ENCODE measurements at places on chromosomes 7 and 10.

DNA sequence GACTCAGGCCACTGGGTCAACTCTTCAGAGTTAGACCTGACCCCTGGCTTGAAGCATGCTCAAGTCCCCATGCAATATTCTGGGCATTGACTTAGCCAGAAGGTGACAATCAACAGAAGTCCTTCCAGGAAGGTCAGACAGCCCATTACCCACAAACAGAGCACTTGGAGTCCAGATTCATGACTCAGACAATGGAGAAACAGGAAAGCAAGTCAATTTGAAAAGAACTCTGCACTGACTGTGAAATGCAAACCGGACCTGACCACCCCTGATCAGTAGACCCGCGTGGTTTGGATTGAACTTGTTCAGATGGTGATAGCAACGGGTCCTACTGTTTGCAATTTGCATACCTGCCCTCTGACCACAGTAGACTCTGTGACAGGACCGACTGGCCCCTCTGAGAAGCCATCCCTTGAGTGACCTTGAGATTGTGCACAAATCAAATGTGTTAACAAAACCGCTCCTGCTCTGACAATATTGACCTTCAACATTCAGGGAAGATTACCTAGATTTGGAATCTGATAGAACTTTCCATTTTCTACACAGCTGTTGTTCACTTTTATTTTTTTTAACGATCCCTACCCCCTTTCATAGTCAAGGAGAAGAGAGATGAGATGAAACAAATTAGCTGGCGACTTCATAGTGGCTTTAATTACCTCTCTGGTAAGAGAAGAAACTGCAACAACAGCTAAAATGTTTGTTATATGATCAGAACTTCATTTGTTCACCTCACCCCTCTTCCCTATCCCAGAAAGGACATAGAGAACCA lies 138.7 kb downstream of the NRP1 start:
- DNase-seq: no peak

- DNase-seq: no peak
Measured at GRCh38 chr7:2728316-2729030, 40.5 kb downstream of the AMZ1 start.

- no peak for DNase-seq
Measured at GRCh38 chr7:132333301-132333700, 243.0 kb downstream of the PLXNA4 start.

GRCh38 chr10:114704679-114705078 lies 46.6 kb upstream of the ABLIM1 start:
- DNase-seq: no peak

DNA sequence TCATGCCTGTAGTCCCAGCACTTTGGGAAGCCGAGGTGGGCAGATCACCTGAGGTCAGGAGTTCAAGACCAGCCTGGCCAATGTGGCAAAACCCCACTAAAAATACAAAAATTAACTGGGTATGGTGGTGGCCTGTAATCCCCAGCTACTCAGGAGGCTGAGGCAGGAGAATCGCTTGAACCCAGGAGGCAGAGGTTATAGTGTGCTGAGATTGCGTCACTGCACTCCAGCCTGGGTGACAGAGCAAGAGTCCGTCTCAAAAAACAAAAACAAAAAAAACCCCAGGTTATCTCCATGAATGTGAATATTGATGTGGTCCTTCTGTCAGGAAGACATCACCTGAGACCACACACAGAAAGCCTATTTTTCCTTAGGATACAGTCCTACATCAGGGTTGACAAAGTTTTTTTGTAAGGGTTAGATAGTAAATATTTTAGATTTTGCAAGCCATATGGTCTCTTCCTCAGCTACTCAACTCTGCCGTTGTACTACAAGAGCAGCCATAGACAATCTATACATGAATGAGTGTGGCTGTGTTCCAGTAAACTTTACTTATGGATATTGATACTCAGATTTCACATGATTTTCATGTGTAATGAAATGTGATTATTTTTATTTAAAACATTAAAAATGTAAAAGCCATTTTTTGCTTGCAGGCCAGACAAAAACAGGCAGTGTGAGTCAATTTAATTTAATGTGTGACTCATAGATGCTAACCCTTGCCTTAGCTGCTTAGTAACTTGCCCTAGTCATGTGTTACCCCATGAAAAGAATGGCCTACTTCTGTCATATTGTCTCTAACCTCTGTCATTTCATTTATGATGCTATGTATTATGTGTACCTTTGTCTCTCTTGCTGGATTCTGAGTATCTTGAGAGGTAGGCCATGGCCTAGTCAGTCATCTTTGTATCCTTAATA lies 78.1 kb downstream of the TPST1 start:
- DNase-seq: no peak

DNA sequence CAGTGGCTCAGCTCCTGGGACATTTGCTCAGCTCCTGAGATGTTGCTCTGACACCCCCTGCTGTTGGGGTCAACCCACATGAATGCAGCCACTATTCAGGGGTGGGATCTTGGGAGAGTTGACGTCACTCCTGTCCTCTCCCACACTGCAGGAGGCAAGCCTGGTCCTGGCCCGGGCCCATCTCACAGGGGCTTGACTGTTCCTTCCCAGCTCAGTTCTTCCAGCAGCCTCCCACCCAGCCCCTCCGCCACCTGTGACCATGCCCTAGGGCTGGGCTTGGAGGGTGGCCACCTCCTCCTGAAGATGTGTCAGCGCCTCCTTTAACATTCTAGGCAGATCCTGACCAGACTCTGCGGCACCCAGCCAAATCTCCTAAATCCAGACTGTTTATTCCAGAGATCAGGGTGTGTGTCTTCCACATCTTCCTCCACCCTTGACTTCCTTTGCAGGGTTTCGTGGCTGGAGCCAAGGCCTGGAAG lies 19.1 kb upstream of the OPALIN start:
- DNase-seq: no peak

- DNase-seq: no peak
Measured at GRCh38 chr7:7956531-7957128, 12.0 kb upstream of the GLCCI1 start.

DNA sequence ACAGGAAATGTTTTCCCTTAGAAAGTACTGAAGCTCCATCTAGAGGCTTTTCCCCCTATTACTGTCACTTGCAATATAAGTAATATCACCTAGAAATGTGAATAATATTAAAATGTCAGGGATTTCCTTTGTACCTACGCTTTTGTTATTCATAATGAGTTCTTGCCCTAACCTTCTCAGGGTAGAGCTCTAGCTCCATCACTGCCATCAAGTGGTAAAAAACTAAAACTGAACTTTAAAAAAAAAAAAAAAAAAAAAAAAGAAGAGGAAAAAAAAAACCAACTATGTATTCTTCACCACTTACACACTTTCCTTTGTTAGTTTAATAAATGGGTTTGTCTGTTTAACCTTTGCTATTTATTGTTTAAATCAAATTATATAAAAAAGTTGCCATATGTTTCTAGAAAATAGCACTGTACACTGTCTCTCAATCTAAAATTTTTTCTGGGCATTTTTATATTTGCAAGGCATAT lies 49.9 kb downstream of the DNAJC1 start:
- DNase-seq: no peak

DNA sequence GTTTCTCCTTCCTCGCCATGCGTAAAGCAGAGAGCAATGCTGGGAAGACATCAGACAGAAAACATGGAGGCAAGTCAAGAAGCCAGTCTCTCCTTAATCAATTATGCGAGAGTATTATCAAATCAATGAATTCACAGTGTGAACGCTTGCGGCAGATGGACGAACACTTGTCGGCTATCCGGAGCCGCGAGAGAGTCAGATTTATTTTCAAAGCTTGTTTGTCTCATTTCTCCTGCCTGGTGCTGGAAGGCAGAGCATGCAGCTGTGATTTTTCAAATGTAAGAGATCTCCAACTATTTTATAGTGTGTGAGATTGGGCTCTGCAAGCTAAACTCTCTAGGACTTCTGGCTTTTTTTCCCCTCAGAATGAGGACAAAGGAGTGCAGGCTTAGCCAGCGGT lies 252.3 kb downstream of the SNX10 start:
- DNase-seq: no peak

DNA sequence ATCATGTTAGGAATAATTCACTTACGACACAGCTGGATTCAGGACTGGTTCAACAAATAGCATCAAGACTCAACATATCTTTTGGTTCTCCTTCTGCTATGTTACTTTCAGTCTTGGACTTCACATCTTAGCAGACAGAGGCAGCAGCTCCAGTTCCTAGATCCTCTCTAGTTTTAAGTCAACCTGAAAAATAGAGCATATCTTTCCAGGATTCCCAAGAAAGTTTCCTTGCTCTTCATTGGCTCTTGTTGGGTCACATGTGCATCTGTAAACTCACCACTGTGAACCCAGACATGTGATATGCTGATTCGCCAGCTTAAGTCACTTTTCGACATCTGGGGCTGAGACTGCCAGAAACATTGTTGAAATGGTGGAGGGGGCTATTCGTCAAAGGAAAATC lies 210.1 kb upstream of the KMT2E start:
- no peak for DNase-seq

- peak; percentile 32 for DNase-seq
Measured at GRCh38 chr7:155861480-155861868, 49.2 kb upstream of the SHH start.

DNA sequence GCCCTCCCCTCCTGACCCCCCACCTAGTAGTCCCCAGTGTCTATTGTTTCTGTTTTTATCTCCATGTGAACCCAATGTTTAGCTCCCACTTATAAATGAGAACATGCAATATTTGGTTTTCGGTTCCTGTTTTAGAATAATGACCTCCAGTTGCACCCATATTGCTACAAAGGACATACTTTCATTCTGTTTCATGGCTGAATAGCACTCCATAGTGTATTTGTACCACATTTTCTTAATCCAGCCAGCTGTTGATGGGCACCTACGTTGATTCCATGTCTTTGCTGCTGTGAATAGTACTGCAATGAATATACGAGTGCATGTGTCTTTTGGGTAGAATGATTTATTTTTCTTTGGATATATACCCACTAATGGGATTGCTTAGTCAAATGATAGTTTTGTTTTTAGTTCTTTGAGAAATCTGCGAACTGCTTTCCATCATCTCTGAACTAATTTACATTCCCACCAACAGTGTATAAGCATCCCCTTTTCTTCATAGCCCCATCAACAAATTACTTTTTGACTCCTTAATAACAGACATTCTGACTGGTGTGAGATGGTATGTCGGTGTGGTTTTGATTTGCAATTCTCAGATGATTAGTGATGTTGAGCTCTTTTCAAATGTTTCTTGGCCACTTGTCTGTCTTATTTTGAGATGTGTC lies 128.4 kb upstream of the PHYHIPL start:
- DNase-seq: no peak

DNA sequence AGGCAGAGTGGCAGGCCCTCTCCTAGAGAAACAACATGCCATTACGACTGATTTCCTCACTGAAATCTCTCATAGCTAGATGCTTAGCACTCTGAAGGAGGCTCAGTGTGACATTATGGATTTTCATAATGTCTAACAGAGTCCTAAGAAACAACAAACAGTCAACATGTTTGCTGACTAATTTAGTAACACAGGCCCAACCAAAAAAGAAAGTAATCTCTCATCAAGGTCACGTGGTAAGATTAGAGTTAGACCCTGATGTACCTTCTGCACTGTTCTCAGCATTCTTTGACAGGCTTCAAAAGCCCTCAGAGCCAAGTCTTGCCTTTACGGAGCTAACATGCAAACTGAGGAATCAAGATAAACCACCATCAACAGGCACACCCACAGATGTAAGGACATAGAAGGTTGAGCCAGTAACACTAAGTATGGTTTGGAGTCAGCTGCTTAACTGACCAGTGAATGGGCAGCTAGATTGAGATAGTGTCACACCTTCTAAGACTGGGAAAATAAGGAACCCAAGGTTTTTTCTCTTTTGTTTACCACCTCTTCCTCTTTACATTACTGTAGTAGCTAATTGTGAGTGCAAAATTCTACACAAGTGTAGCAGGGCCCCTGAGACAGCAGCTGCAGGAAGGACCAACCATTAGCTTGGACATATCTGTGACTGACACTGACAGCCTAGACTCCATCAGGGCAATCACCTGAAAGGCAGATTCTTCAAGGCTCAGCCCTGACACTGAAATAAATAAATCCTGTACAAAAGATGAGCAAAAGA lies 15.3 kb upstream of the KCNIP2 start:
- no peak for DNase-seq

GRCh38 chr7:22350466-22351328 lies 6.3 kb downstream of the RAPGEF5 start:
- DNase-seq: no peak

- no peak for DNase-seq
Measured at GRCh38 chr10:33419311-33419710, 84.8 kb upstream of the NRP1 start.

DNA sequence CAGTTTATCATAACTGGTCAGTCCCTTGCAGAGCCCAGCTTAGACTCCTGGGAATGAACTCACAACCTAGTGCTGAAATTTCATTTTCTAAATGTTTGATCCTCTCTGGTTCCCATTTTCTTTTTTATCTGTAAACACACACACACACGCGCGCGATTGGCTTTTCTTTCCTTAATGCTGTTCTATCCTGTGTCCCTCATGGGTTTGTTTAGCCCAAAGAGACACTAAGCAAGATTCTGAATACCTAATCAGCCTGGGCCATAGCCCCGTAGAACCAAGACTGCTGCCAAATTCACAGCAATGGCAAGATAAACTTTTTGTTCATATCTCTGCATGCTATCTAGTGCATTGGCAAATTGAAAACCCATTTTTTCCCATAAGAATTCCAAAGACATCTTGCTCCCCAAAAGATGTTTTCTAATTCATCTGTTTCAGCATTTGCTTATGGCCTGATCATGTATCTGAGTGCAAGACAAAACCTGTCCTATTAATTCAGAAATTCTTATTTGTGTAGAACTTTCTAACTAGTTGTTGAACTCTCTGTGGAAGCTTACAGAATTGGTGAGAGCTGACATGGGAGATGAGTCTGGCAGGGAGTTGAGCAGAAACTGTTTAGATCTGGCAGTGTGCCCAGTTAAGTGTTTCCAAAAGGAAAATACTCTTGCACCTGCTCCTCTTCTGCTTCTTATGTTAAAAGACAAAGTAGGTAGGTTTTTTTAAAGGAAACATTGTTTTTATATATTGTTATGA lies 1.8 kb upstream of the IFIT1 start:
- DNase-seq: no peak

DNA sequence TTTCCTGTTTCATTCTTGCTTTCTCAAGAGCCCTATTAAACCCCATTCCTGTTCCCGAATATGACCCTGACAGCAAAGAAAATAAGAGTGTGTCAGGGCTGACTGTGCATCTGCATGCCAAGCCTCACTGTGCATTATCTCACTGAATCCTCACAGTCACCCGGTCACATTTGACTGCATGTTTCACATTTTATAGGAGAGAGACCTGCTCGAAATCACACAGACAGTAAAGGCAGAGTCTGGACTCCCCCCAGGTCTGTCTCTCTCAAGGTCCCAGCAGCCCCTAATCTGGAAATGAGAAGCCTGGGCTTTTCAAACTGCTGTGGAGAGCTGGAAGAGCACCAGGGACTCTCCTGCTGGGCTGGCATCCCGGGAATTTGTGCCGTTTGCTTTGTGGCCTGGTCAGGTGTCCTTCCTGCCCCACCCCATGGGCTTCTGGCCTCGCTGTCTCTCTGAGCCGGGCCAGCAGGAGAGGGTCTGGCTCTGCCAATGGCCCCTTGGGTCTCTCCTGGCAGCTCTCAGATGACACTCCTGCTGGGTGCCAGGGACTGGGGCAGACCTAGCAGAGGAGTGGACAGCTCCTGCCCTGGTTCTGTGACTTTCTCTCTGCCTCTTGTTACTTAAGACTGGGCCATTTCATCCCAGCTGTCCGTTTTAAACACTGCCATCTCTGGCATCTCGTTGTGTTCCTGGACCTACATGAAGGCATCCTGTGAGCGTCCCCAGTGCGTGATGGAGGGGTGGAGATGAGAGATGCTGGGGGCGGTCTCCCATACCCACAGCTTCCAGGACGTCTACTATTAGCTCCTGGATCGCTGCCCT lies 173.6 kb downstream of the ARHGAP12 start:
- DNase-seq: no peak

Measured in type B pancreatic cell (in vitro differentiated cells).